ENCODE measurements at places on chromosomes 16 and 17.

DNA sequence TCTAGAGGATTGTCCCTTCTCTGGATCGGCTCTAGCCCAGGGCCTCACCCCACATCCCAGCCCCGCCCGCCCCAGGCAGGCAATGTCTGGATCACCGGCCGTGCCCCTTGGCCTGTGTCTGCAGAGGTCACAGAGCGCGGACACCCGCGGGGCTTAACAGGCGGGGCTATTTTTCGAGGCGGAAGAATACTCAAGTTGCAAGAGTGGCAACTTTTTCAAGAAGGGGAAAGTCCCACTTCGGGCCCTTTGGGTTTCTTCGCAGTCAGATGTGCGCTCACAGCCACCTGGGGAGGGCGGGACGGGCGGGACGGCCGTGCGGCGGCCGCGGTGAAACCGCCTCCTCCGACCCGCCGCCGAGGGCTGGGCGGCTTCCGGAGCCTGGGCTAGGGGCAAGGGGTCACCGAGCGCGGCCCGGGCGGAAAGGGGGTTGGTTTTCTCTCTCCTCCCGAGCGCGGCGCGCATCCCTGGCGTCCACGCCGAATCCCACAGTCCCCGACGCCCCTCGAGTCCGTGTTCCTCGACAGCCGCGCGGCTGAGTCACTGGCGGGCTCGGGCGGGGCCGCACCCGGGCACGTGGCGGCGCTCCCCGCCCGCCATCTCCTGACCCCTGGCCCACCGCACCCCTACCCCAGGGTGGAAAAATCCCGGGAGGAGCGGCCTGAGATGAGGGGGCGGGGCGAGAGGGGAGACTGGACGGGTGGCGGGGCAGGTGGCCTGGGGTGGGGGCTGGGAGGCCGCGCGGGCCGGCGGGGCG lies 1.2 kb upstream of the PFN1 start:
- DNase-seq, result peak; percentile 83

DNA sequence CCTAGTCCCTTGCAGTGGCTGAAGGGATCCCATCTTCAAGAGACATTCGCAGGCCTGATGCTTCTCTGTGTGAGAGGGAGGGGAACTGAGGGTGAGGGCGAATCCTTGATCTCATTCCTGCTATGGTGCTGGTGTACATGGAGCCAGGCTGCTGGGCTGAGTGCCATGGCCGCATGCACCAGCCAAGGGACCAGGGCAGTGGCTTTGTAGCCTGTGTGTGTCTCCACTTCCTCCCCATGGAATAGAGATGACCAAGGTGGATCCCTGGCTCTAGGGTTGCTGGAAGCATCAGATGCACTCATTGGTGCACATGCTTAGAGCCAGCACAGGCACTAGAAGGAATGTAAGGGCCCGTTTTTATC lies 195.0 kb downstream of the FOXL1 start:
- DNase-seq, result no peak

- no peak for DNase-seq
These were observed 8.8 kb downstream of the RPL19 start for GRCh38 chr17:39208893-39209292.

DNA sequence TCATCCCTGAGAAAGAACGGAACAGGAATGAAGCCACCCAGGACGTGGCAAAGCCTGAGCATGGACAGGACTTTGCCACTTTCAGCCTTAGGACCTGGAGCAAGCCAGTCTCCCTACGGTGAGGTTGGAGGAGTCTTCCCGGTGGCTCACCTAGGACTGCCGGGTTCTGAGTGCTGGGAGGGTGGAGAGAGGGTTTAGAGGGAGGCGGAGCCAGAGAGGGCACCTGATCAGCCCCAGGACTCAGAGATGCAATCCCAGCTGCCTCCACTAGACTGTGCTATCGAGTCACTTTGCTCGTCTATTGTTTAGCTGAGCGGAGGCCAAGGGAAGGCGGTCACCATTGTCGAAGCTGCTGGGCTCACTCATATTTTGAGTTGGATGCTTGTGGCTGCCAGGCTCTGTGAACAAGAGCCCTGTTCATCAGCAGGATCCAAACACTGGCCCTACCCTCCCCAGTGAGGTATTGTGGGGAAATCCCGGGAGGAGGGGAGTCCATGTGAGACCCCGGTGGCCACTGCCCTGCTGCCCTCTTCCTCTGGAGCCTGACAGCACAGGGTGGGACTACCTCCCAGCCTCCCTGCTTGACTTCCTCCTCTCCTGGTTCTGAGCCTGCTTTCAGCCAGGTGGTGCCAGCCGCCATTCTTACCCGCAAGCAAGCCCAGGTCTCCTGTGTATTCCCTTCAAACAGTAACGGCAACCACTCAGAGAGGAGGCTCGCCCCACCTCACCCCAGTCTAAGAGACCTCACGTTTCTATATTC lies 7.0 kb downstream of the KRT14 start:
- DNase-seq, result peak; percentile 92

DNA sequence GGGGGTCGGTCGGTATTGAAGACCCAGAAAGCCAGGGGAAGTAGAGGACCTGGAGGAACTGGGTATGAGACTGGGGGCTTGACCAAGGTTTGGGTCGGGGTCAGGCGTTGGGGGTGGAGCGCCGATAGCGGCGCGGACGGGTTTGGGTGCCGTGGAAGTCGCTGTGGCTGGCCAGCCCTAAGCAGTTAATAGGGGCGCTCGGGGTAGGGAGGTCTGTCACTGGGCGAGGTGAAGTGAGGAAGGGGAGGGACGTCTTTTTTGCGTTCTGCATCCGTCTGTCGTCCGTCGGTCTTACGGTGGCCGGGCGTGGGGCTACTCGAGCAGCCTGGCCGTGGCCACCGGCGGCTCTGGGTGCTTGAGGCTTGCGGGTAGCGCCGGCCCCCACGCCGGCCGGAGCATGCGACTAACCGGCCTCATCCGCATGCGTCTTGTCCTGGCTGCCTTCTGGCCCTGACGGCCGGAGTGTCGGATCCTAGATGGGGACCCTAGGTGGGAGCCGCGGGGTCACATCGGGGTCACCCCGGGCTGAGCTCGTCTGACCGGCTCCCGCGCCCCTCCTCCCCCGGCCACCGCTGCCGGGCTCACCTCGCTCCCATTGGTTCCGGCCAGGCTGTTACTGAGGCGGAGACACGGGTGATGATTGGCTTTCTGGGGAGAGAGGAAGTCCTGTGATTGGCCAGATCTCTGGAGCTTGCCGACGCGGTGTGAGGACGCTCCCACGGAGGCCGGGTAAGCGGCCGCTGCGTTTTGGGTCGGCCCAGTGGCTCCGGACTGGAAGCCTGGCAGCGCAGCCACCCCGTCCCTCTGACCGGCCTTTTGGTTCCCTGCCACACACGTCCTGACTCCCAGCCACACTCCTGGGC lies 10.3 kb upstream of the TMEM88 start:
- DNase-seq, result peak; percentile 94

DNA sequence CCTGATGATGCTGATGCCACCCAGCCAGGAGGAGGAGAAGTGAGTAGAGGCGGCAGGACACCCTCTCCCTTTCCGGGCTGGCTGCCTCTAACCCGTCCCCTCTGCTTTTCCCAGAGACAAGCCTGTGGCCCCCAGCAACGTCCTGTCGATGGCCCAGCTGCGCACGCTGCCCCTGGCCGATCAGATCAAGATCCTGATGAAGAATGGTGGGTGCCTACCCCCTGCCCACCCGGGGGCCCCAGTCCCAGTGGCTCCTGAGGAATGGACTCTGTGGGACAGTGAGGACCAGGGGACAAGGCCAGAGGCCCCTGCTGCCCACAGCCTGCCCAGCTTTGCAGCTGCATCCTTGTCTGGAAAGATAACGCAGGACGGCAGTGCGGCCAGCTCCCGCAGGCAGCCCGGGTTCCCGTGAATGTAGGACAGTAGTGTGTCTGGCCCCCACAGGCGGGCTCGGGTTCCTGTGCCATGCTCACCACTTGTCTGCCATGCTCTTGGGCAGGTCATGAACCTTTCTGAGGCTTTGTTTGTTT lies 19.9 kb downstream of the POLR3E start:
- DNase-seq, result no peak

GRCh38 chr16:6735631-6736030 lies 597.0 kb upstream of the RBFOX1 start:
- DNase-seq, result no peak

GRCh38 chr17:8913091-8913490 lies 45.6 kb upstream of the PIK3R6 start:
- DNase-seq, result no peak

- DNase-seq, result no peak
These were observed 14.2 kb downstream of the LYRM9 start for GRCh38 chr17:27878776-27879562.

- DNase-seq, result peak; percentile 65
These were observed 424 bp downstream of the C17orf100 start for GRCh38 chr17:6651919-6652452.

GRCh38 chr16:58487566-58488351 lies 12.2 kb upstream of the NDRG4 start:
- peak; percentile 84 for DNase-seq

DNA sequence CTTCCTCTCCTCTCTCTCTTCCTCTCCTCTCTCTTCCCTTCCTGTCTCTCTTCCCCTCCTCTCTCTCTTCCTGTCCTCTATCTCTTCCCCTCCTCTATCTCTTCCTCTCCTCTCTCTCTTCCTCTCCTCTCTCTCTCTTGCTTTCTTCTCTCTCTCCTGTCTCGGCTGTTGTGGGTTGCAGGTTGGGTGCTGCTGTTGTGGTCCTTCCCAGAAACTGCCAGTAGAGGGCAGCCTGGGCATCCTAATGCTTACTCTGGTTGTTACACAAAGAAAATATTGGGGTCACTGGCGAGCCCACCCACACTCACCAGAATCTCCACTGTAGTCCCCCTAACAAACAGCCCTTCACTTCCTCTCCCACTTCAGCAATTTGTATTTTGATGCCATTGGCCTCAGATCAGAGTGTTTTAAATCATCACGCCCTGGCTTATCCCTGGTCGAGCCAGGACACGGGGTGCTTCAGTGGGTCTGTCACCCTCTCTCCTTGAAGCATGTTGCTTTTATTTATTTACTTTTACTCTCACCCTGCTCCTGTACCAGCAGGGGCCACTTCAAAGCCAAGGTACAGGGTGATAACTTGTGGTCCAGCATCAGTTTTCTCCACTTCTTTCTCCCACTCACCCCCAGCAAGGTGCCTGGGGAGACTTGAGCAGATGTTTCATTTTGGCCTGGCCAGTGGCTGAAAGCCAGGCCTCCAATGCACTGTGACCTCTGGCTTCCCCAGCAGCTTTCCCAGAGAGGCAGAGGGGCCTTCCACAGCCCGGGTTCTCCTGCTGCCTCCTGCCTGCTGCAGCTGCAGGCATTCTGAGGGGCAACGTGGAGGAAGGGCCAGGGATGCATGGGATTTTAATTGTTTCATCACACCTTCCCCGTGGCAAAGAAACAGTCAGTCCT lies 4.7 kb upstream of the MMP15 start:
- DNase-seq, result no peak

DNA sequence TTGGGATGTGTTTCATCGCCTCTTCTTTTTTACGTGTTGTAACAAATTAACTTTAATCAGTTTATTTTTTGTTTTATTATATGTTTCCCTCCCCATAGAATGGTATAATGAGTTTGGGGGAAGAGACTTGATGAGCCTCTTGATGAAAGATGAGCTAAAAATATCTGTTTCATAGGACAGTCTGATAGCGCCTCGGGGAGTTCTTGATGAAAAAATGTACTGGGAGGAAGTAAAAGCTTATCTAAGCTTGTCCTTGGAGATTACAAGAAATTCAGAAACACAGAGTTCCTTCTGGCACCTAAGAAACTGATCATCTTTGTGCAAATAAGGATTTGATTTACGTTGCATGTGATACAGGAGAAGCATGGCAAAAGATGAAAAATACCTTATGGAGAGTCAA lies 350.2 kb upstream of the CDH8 start:
- DNase-seq, result no peak

- no peak for DNase-seq
These were observed 168.5 kb downstream of the XYLT1 start for GRCh38 chr16:17302214-17302613.

GRCh38 chr17:78075545-78075944 lies 53.0 kb downstream of the TMC6 start:
- no peak for DNase-seq

DNA sequence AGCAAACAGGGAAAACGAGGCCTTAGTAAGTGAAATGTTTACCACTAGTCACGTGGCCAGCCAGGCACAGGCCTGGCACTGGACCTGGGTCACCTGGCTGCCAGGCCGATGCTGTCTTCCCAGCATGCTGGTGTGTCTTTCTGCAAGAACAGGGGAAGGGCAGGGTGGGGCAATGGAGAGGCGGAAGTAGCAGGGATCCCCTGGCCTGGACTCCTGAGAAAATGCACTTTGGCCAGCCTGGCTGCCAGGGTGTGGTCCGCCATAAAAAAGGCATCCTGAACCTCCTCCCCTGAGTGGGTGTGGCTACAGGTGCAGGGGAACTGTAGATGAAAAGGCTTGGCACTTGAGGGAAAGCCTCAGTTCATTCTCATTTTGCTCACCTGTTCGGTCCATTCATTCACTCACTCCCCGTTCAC lies 1.0 kb upstream of the ANKRD40CL start:
- no peak for DNase-seq

- no peak for DNase-seq
These were observed 1.8 kb upstream of the QPRT start for GRCh38 chr16:29676989-29677785.

- no peak for DNase-seq
These were observed 77.2 kb downstream of the SHISA6 start for GRCh38 chr17:11318207-11318606.

DNA sequence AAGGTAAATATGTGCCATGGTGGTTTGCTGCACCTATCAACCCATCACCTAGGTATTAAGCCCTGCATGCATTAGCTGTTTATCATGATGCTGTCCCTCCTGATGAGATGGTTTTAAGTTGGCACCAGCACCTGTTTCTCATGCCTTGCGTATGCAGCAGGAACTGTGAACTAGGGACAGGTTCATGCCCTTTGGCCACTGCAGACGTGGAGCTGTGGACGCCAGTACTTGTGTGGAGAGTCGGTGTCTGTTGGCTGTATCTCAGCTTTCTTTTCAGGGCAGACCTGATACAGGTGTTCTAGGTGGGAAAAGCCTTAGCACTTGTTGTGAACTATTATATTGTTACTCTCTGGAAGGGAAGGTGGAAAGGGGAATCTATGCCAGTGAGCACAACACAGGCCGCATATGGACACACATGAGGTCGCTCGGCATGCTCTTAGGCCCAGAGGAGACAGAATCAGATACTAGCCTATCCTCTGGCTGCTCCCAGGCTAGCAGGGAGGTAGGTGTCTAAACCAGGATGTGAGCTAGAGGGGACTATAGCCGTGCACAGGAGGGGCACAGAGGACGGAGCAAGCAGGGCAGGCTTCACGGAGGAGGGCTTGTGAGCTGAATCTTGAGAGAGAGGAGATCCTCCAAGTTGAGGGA lies 22.5 kb downstream of the MSI2 start:
- no peak for DNase-seq

DNA sequence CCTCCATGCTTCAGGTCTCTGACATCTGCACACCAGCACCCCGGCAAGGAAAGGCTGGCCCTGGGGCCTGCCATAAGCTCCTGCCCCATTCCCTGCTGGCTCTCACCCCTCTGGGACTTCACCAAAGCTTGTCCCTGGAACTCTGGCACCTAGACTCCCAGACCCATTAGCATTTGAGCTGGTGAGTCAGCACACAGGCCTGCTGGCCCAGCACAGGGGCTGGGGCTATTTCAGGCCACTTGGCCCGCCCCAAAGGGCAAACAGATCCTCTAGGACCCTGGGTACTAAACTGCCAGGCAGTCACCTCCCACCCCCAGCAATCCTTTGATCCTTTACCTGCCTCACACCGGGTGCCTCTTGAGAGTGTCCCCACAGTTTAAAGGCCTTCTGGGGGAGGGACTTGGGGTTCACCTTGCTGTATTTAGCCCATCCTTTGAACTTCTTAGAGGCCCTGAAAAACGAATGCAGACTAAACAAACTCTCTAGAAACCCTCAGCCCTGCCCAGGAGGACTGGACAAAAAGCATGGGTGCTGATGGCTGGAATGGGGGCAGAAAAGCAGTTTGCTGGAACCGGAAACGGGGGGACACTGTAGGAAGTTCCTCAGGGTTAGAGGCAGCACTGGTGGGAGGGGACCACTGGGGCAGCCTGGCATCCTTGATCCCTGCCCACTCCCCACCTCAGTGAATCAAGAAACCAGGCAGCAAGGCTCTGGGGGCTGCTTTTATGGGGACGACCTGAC lies 3.2 kb upstream of the SAMD14 start:
- peak; percentile 30 for DNase-seq

Data from Daoy (cell line).